NCI-H510A (cell line): ENCODE measurements at places on chromosomes 7 and 10.
A peak's percentile ranks its signal among the peaks of the same experiment; 100 is the strongest.

DNA sequence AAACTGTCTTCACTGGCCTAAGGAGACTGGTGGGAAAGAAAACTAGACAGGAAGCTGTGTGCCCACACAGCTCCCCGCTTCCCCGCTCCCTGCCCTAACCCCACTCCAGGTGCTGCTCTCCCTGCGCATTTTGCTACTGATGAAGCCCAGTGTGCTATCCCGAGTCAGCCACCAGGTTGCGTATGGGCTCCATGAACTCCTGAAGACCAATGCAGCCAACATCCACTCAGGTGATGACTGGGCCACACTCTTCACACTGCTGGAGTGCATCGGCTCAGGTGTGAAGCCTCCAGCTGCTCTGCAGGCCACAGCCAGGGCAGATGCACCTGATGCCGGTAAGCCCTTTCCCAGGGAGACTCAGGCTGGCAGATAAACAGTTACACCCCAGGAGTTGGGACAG lies 20.3 kb upstream of the NFKB2 start:
- peak; percentile 47 for DNase-seq

DNA sequence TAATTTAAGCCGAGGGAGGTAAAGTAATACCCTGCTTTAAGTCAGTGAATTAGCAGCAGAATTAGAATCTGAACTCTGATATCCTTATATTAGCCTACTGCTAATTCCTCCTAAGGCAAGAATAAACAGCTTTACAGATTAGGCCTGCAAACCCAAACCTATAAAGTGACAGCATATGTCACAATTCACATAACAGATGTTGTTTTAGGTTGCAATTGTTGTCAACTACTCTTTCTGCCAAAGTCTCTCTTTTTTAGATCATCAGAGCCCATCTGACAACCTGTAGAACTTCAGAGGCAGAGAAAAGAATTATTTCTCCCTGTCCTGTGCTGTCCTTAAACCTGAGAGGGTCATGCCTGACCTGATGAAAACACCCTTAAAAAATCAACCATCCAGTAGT lies 167.2 kb downstream of the PRKG1 start:
- no peak for DNase-seq

GRCh38 chr7:159049266-159050025 lies 95.2 kb downstream of the VIPR2 start:
- DNase-seq: no peak

DNA sequence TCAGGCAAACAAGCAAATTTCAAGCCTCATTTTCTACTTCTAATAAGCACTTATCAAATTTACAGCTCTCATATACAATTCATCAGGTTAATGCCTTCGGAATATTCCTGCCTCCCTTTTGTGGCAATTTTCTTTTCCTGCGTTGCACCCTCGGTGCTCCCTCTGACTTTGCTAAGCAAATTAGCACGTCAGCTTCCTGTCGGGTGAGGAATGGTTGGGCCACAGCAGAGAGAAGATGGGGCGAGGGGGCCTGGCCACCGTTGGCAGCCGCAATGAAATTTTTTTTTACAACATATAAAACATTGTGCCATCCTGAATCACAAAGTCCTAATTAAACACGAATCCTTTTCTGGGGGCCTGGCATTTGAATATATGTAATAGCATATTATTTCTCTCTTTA lies 28.1 kb downstream of the ELFN1 start:
- DNase-seq: no peak

- DNase-seq: no peak
Measured at GRCh38 chr10:14385596-14386593, 55.2 kb upstream of the FRMD4A start.

DNA sequence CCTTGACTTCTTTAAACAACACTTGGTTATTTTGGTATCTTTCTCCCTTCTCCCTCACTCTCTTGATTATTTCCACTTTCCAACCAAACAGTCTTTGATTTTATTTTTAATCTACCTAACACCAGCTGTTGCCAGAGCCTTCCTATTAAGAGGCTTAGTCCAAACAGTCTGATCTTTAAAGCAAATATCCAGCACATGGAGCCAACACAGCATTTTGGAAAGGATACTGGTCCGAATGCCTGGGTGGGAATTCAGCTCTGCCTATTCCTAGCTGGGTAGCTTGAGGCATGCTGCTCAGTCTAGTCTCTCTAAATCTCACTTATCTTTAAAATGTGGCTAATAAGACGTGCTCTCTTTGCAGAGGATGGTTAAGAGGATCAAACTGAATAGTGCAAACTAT lies 129.3 kb downstream of the NRCAM start:
- DNase-seq: no peak

DNA sequence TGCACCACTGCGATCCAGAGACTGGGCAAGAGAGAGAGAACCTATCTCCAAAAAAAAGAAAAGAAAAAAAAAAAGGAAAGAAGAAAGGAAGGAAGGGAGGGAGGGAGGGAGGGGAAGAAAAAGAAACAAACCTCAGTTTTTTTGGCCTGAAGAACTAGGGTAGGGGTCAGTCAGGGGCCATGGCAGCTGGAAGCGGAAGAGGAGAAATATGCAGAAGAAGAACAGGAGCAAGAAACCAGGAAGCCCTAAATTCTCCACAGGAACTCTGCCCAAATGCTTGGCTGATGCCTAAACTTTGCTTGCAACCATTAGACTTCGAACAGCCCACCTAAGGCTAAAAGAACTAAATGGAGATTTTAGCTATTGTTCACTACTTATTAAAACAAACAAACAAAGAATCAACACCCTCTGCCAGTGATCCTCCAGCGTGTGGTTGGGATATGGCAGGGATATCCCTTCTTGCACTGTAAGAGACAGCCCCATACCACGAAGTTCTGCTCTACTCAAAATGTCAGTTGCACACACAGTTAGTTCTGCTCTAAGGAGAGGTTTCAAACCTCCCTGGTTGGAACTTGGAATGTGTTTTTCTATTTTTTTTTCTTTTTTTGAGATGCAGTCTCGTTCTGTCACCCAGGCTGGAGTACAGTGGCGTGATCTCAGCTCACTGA lies 139.5 kb downstream of the FAM107B start:
- no peak for DNase-seq
